Esophagus squamous epithelium (tissue), 5 donors: ENCODE measurements at places on chromosomes 5 and 9.

DNA sequence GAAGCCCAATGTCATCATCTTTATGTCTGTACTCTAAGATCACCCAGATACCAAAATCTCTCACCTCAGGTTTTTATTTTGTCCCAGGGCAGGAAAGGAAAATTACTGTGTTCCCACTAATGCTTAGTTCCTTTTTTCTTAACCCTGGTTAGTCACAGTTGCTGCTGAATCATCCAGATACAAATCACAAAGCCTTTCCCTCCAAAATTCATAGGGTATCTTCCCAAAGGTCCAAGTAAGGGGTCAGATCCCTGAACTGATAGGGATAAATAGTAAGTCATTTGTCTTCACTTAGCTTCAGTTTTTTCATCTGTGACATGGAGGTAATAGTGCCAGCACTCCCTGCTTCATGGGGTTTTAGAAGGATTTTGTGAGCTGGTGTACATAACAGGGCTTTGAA lies 2.2 kb downstream of the PLCXD3 start:
- DNase-seq = no peak

GRCh38 chr9:112310826-112311225 lies 22.6 kb downstream of the PTBP3 start:
- no peak for DNase-seq

DNA sequence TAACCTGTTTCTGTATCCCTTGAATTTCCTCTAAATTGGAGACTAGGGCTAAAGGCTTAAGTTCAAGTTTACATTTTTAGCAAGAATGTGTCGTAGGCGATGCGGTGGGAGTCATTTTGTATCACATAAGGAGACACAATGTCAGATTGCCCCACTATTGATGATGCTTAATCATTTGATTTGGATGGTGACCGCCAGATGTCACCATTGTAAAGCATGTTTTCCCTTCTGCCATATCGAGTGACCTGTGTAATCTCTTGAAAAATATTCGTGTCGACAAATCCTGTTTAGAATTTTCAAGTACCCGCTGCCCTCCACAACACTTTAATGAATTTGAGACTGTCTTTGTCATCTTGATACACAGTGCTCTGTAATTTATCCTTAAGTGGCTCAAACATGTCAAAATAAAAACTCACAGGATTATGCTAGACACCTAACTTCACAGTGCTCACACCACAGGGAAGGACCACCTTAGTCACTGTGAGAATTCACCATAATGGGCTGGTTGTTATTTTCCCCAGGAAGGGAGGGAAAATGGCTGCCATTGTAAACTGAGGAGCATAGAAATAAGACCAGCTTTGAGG lies 34.5 kb upstream of the SLC46A2 start:
- DNase-seq = no peak

DNA sequence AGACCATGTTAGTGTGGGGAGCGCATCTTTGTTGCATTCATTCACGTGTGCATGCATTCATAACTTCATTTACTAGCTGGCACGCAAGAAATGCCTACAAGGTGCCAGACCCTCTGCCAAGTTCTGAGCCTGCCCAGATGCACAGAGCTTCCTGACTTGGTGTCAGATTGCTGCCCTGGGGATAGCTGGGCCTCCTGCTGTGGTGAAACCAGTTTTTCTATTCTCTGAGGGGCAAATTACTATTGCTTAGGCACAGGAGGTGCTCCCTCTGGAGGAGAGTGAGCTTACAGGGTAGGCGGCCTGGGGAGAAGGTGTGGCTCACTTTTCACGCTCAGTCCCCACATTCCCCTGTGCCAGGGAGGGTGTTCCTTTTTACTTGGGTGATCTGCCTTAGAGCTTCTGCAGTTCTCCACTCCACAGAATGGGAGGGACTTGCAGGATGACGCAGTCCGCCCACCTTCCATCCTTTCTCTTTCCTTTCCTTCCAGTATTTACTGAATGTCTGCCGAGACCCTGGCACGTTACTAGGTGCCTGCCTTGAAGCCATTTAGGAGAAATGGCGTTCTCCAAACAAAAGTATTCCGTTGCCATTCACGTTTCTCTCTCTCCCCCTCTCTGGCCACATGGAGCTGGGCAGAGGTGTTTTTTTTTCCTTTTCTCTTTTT lies 27.9 kb upstream of the CTNNA1 start:
- no peak for DNase-seq

- no peak for DNase-seq
Observed at GRCh38 chr5:143471041-143471509, 67.6 kb upstream of the NR3C1 start.
